Parietal lobe (tissue), 2 donors: ENCODE measurements at places on chromosomes 6 and 20. TPM values are rescaled to one million over a fixed set of nuclear protein-coding genes. Genes with fewer than 3 reads are reported as not detected.

The PNPLA1 gene
- total RNA-seq, result not detected

The TMEM200A gene
- total RNA-seq, result 25.0 TPM

The PKIB gene
- 0.94 TPM for total RNA-seq

The BEND3 gene
- total RNA-seq, result 13.1 TPM
